ENCODE measurements at places on chromosomes 6 and 20.

- no peak for DNase-seq
Observed at GRCh38 chr6:13803581-13803980, 10.8 kb downstream of the MCUR1 start.

DNA sequence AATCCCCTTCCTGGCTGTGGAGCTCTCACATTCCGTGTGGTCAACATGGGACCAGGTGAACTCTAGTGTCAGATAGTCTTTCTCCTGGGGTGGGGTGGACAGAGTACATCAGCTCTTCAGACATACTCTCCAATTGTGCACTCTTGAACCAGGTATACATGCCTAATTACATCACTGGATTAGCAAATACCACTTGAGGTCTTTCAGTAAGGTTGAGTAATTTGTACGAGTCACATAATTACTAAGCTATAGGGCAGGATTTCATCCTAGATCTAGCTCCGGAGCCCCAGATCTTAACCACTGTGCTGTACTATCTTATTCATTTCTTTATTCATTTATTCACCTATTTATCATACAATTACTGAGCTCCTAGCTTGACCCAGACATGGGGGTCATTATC, 821.3 kb downstream of the TFAP2A start:
- DNase-seq, result no peak

GRCh38 chr20:37201827-37202162, 22.4 kb upstream of the MROH8 start:
- DNase-seq, result no peak

GRCh38 chr20:47789081-47789763, 3.9 kb upstream of the SULF2 start:
- no peak for DNase-seq

DNA sequence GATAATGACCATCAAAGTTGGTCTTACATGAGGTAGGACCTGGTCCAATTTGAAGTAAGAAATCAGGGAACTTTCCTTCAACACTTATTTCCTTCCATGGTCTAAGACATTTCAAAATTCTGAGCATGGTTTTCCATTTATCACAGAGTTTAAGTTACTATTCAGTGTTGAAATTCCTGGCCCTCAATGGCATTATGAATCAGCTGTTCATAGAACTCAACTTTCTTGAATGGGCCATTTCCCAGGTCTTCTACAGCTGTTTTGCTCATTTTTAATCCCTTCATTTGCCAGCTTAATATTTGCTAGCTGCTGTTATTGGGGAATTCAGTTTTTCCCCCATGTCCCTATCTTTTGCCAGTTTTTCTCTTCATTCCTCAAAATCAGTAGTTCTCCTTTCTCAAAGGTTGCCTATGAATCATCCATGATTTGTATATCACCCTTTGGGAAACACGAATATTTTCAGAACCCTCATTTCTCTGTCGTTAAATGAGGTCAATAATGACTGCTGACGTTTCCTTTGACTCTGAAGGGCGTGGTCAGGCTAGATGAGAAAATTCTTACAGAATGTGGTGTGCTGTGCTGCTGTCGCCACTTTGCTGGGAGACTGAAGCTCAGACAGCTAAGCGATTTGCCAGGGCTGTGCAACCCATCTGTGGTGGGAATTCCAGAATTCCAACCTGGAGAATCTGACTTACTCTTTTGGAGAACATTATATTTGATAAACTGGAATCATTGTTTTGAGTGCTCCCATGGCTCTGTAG, 216.5 kb upstream of the FLRT3 start:
- DNase-seq, result no peak

- no peak for DNase-seq
Observed at GRCh38 chr20:4918473-4918872, 82.8 kb downstream of the SLC23A2 start.

DNA sequence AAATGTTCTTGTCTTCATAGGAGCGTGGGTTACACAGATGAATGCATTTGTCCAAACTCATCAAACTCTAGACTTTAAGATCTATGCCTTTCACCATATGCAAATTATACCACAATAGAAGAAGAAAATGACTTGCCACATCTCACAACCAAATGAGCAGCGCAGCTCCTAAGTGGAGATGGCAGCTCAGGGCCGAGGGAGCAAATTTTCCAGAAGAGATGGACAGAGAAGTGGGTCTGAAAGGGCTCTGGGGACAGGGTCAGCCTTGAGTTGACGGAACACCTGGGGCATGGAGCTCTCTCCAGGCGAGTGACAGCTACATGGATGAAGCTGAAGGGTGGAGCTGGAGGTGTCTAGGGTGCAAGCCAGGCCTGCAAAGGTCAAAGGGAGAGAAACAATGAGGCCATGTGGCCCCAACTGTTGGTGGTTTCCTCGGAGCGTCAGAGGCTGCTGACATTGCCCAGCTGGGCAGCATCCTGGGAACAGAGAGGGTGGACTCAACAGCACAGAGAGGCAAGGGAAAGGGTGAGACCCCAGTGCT, 228.3 kb downstream of the NRN1 start:
- DNase-seq, result no peak

DNA sequence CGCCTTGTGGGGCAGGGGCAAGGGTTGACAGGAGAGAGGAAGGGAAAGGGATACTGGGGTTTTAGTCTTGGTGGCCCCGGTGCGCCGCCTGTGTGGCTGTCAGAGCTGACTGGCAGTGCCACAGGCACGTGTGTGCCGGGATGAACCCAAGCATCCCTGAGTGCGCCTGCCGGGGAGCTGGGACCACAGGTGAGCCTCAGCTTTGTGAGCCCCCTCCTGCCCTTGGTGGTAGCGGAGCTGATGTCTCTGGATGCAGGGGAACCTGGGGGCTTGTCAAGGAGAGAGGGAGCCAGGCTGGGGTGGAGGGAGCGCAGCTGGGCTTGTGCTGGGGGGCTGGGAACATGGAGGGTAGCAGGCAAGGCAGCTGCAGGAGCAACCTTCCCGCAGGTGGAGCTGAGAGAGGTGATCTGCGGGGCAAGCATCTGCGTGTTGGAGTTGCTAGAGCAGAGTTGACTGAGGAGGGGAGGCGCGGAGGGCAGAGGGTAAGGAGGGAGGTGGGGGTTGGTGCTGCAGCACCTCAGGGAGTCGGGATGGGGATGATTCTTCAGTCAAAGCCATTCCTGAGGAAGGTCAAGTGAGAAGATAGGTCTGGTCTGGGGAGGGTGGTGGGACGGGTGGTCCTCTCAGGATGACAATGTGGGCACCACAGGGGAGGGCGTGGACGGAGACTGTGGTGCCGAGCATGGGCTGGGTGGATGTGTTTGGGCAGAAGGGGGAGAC, 28.1 kb downstream of the PYGB start:
- peak; percentile 1 for DNase-seq

- DNase-seq, result no peak
Observed at GRCh38 chr20:34189572-34190163, 51.6 kb upstream of the ASIP start.

- peak; percentile 62 for DNase-seq
Observed at GRCh38 chr6:37173493-37174195, 3.7 kb downstream of the PIM1 start.

GRCh38 chr6:63066055-63066704, 145.1 kb upstream of the FKBP1C start:
- no peak for DNase-seq

- DNase-seq, result no peak
Observed at GRCh38 chr6:82275686-82276085, 28.1 kb upstream of the IBTK start.

GRCh38 chr6:106387875-106388274, 27.4 kb downstream of the CRYBG1 start:
- no peak for DNase-seq

DNA sequence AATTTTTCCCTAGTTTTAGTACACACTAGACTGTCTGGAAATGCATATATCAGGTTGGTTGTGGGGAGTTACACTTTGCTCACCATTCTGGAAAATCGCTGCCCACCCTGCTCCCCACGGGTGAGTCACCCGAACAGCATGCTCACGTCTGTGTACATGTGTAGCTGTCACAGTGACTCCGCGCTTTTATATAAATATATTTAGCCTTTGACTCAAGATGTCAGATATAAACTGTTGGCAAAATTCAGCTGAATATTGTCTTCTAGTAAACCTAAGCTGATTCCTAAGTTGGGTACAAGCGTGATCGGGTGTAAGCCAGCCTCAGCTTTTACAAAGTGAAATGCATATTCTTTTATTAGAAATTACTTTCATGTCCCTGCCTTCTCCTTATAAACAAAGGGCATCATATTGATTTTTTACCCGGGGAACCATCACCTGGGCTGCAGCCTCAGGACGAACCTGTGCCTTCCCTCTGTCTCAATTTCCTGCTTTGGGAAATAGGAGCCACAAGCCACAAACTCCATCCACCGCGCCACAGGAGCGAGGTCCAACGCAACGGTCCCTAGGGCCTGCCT, 4.3 kb downstream of the SDCBP2 start:
- peak; percentile 35 for DNase-seq

GRCh38 chr6:107632381-107633136, 142.6 kb downstream of the SOBP start:
- no peak for DNase-seq

DNA sequence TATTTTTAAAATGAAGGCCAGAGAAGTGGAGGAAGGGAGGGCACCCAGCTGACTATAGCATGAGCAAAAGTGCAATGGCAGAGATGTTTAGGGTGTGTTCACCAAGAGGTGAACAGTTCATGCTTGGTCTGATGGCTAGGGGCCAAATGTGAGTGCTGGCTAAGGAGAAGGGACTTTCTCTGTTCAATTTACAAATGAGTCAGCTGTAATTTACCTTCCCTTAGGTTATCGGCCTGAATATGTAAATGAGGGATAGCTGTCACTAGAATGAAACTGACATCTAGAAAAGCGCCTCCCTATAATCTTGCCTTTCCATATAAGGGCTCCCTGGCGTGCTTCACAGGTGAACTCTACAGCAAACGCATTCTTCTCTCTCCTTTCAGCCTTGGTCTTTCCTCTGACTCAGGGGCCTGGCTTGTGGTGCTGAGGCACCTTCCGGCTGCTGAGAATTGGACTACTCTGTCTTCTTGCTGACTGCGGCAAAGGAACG, 114.7 kb upstream of the BACH2 start:
- peak; percentile 86 for DNase-seq

- no peak for DNase-seq
Observed at GRCh38 chr6:93496548-93496947, 77.2 kb upstream of the EPHA7 start.

DNA sequence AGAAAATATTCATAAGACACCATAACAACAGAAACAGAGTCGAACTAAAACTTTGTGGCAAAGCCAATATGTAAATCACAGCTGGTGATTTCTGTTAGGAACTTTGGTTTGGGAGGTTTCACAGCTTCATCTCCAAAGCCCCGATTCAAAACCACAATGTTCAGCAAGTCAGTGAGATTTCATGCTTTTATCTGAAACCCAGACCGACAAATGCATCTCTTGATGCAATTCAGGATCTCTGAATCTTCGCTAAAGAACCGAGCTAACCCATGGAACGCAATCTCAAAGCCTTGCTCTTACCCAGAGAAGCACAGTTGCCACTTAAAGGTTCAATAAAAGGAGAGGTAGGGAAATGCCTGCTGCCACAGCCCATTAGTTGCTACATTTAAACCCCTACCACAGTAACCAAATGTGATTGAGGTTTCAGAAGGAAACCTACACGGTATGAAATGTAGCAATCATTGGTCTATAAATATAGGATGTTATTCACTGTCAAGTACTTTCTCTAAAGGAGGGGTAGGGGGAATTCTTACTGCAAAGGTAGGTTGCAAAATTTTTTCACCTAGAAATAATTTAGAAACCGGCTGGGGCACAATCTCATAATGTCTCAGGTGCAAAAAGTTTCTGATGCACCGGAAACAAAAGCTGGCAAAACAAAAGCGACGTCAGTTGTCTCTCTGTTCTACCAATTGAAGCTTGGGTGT, 381.0 kb upstream of the ARID1B start:
- DNase-seq, result peak; percentile 17

DNA sequence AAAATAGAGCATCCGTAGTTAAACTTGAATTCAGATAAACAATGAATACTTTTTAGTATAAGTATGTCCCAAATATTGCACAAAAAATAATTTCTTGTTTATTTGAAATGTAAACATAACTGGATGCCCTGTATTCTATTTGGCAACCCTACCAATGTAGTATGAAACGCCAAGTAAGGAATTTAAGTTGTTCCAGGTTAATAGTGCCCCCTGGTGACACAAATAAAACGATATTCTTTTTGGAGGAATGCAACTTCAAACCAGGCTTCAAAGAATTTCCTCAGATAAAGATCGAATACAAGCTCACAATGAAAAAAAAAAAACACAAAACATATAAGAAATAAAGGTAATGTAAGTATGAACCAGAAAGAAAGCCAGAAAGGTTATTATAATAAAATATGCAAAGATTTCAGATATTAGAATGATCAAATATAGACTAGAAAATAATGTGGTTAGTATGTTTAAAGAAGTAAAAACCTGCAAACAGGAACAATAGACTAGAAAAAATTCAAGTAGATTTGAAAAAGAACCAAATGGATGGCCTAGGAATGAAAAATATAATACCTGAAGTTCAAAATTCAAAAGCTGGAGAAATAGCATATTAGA, 18.4 kb upstream of the AKAP7 start:
- no peak for DNase-seq

All from activated CD4-positive, alpha-beta T cell treated with anti-CD3 and anti-CD28 coated beads for 48 hours (primary cell).